ENCODE measurements at places on chromosomes 12 and 14.

GRCh38 chr12:72888693-72889092, 616.5 kb downstream of the TRHDE start:
- no peaks in the 10 kb centered on the region for H3K27me3 ChIP-seq
- no peak for DNase-seq
- H3K27ac ChIP-seq = no peak overlapping the region
- H3K36me3 ChIP-seq = no peaks in the 10 kb centered on the region
- H3K4me1 ChIP-seq = no peaks in the 10 kb centered on the region

GRCh38 chr14:21092273-21093011, 6.0 kb downstream of the ZNF219 start:
- H3K4me3 ChIP-seq = no peak overlapping the region
- no peak overlapping the region for H3K27ac ChIP-seq
- H3K4me1 ChIP-seq = peaks cover 23% of the 10 kb centered on the region
- DNase-seq = peak; percentile 87
- peaks cover 2% of the 10 kb centered on the region for H3K36me3 ChIP-seq

GRCh38 chr12:76106631-76107030, 22.1 kb upstream of the NAP1L1 start:
- no peaks in the 10 kb centered on the region for H3K4me1 ChIP-seq
- no peak overlapping the region for H3K27ac ChIP-seq
- H3K4me3 ChIP-seq = no peak overlapping the region
- H3K36me3 ChIP-seq = no peaks in the 10 kb centered on the region
- H3K27me3 ChIP-seq = peaks cover 3% of the 10 kb centered on the region
- DNase-seq = no peak

DNA sequence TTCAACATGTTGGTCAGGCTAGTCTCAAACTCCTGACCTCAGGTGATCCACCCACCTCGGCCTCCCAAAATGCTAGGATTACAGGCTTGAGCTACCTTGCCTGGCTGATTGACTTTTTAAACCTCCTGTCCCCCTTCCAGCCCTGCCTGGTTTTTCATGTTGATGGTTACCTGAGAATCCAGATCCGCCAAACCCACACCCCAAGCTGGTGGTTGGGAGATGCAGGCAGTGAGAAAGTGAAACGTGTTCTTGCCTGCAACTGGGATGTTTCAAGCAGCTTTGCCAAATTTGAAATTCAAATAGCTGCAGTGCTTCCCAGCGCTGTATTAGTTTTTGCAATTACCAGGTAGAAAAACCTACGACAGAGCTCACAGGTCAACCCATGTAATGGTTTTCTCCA, 238.3 kb upstream of the PWP1 start:
- H3K36me3 ChIP-seq = peaks cover 2% of the 10 kb centered on the region
- no peaks in the 10 kb centered on the region for H3K27me3 ChIP-seq
- no peak overlapping the region for H3K4me3 ChIP-seq

DNA sequence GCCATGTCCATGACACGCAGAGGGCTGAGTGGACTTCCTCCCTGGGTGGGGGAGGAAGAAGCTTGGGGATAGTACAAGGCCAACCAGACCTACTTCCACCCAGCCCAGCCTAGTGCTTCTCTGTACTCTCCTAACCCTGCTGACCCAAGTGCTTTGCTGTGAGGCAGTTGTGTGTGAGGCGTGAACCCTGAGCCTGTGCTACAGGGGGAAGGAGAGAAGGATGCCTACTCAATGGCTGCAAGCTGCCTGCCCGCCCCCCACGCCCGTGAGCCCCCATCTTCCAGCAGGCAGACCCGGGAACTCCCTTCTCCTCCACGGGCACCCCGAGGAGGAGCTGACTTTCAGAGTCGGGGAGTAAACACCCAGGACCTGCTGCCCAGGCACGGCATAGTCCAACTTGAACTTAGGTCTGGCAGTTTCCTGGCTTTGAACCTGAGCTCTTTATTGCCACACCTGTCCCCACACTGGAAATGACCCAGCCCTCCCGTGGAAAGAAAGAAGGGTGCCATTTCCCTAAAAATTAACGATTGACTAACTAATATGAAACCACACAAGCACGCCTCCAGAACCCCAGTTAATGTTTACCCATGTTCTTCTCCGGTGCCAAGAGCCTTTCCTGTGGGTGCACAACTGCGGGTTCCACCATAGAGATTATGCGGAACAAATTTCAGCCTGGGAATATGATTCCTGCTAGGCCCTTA, 10.8 kb downstream of the ALDH2 start:
- H3K4me3 ChIP-seq = no peak overlapping the region
- H3K4me1 ChIP-seq = peaks cover 6% of the 10 kb centered on the region
- H3K36me3 ChIP-seq = no peaks in the 10 kb centered on the region
- DNase-seq = no peak

- H3K27me3 ChIP-seq = peaks cover 17% of the 10 kb centered on the region
- H3K27ac ChIP-seq = no peak overlapping the region
- H3K4me1 ChIP-seq = peaks cover 10% of the 10 kb centered on the region
- no peak for DNase-seq
Observed at GRCh38 chr12:51430196-51430895, 5.7 kb downstream of the SLC4A8 start.

DNA sequence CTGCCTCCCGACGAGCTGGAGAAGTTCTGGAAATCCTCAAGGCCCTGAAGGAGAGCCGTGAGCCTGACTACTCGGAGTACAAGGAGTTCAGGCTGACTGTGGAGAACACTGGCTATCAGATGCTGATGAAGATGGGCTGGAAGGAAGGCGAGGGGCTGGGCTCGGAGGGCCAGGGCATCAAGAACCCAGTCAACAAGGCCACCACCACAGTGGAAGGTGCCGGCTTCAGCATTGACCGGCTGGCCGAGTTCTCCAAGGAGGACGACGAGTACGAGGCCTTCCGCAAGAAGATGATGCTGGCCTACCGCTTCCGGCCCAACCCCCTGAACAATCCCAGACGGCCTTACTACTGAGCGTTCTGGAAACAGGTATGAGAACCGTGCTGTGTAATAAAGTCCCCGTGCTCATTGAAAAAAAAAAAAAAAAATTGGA, 366.1 kb upstream of the ATXN7L3B start:
- no peaks in the 10 kb centered on the region for H3K36me3 ChIP-seq
- no peak overlapping the region for H3K27ac ChIP-seq
- H3K27me3 ChIP-seq = no peaks in the 10 kb centered on the region
- H3K4me1 ChIP-seq = no peaks in the 10 kb centered on the region

GRCh38 chr12:98403385-98403784, 112.0 kb upstream of the TMPO start:
- no peaks in the 10 kb centered on the region for H3K36me3 ChIP-seq
- DNase-seq = no peak
- no peak overlapping the region for H3K4me3 ChIP-seq
- H3K27ac ChIP-seq = no peak overlapping the region

DNA sequence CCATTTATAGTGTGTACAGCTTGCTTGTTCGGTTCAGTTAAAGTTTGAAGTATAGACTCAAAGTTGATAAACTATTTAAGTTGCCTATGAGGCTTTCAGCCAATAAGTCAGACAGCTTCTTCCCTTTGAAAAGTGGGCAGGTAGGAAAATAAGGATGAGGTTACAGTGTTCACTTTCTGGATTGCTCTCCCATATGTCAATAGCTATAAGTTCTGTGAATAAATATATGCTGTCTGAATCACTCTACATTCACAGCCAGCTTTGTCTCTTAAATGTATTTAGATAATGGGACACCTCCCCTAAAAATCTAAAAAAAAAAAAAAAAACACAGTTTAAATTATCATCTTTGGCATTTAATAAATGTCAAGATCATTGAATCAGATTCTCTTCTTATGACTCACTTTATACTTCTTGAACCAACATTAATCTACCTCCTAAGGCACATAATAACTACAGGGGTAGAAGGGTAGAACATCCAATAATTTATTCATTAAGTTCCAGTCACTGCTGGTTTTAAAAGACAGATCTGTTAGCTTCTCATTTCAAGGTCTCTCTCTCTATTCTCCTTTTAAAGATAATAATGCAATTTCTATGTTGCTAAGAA, 126.4 kb upstream of the PCED1B start:
- no peak overlapping the region for H3K27ac ChIP-seq
- H3K36me3 ChIP-seq = no peaks in the 10 kb centered on the region
- no peak for DNase-seq
- H3K4me3 ChIP-seq = no peak overlapping the region
- H3K4me1 ChIP-seq = no peaks in the 10 kb centered on the region

DNA sequence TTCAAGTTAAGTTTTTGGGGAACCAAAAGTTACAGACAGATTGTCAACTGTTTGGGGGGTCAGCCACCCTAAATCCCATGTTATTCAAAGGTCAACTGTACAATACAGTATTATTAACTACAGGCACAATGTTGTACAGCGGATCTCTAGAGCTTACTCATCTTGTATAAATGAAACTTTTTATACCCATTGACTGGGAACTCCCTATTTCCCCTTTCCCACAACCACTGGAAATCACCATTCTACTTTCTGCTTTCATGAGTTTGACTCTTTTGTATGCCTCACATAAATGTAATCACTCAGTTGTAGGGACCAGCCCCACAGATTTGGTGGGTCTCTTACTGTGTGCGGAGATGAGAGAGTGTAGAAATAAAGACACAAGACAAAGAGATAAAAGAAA, 57.8 kb downstream of the SLCO1B3 start:
- no peak for DNase-seq
- no peak overlapping the region for H3K27ac ChIP-seq
- no peaks in the 10 kb centered on the region for H3K27me3 ChIP-seq
- H3K4me3 ChIP-seq = no peak overlapping the region
- H3K36me3 ChIP-seq = no peaks in the 10 kb centered on the region
- no peaks in the 10 kb centered on the region for H3K4me1 ChIP-seq

GRCh38 chr14:103628221-103628683, 759 bp upstream of the KLC1 start:
- peak overlapping the region; percentile 82 for H3K4me3 ChIP-seq
- peaks cover 14% of the 10 kb centered on the region for H3K4me1 ChIP-seq
- DNase-seq = no peak
- no peaks in the 10 kb centered on the region for H3K27me3 ChIP-seq
- H3K27ac ChIP-seq = peak overlapping the region; percentile 86
- H3K36me3 ChIP-seq = peaks cover 6% of the 10 kb centered on the region

- H3K4me3 ChIP-seq = no peak overlapping the region
- no peaks in the 10 kb centered on the region for H3K4me1 ChIP-seq
- no peak overlapping the region for H3K27ac ChIP-seq
- no peaks in the 10 kb centered on the region for H3K27me3 ChIP-seq
Observed at GRCh38 chr14:101797856-101798255, 36.3 kb downstream of the PPP2R5C start.

DNA sequence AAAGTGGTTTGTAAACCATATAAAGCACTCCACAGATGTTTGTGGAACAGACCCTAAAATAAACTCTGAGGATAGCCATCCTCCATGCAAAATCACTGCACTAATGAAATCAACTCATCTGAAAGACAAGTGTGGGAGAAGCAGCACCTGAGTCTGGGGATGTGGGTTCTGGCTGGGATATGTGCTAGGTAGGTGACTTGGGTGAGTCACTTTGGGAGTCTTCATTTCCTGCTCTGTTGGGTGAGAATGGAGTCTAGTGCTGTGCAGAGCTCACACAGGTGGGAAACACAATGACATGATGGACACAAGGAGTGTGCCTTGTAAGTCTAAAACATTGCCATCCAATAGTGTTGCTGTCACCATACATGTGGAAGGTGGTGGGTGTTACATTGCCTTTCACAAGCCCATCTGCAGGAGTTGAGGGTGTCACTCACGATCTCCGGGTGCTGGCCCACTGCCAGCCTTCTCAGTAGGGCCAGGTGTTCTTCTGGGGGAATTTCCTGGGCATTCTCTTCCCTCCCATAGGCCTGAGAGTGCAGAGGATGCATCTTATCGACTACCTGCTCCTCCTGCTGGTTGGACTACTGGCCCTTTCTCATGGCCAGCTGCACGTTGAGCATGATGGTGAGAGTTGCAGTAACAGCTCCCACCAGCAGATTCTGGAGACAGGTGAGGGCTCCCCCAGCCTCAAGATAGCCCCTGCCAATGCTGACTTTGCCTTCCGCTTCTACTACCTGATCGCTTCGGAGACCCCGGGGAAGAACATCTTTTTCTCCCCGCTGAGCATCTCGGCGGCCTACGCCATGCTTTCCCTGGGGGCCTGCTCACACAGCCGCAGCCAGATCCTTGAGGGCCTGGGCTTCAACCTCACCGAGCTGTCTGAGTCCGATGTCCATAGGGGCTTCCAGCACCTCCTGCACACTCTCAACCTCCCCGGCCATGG, 2.0 kb downstream of the SERPINA4 start:
- H3K27ac ChIP-seq = no peak overlapping the region

DNA sequence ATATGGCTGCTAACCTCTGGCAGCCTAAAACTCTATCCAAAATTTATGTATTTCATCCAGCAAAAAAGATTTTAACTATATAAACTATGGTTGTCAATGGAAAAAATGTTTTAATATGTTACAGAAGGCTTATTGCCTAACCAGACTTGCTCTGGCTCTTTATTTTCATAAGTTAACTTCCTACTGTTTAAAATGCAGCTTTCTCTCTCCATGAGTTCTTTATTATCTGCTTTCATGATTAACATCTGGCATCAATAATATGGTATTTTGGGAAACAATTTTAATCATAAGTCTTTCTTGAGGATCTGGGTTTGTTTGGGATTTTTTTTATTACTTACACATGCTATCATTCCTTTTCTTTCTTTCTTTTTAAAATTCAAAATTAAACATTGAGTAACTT, 20.5 kb downstream of the KERA start:
- H3K4me3 ChIP-seq = no peak overlapping the region
- DNase-seq = no peak
- H3K4me1 ChIP-seq = no peaks in the 10 kb centered on the region

DNA sequence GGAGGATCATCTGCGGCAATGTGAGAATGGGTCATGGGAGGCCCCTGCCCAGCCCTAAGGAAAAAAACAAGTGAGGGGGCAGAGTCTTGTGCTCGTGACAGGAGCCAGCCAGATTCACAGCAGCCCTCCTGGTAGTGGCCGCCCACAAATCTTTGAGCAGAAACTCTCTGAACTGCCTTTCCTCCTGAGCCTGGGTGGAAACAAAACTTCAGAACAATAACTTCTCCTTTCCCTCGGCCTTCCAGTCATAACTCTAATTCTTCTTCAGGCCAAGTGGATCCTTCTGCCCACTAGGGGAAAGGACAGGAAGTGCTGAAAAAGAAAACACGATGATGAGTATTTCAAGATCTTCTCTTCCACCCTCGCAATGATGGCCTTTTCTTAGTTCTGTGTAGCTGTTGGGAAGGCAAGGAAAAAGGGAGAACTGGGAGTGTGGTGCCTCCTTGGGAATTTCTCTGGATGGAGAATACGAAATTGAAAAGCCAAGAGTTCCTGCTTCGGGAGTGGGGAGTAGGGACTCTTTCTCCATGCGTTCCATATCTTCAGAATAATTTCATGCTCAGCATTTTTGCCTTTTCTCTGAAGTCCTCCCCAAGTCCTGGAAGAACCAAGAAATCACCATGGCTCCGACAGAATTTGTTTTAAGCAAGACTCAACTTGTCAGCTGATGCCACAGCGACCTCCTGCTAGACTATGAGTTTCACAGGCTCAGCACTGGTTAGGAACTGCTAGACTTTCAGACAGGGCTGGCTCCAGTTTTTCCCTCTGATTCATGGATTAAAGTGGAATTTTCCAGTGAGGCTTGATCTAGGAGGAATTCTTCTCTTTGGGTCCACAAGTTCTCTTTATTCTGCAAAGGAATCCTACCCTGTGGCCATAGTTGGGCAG, 188.9 kb downstream of the CAND1 start:
- no peak overlapping the region for H3K4me3 ChIP-seq
- DNase-seq = no peak
- H3K4me1 ChIP-seq = peaks cover 3% of the 10 kb centered on the region

Measured in activated T-helper 1 cell treated with anti-CD3 and anti-CD28 coated beads, Interleukin-12 subunit alpha, Interleukin-12 subunit beta, Interleukin-2, Interleukin-4 antibody, amounts not matched to agents 30 ng/mL and 10 ng/mL and 1 ng/mL, durations not matched to agents 14 hours and 24 hours and 36 hours (primary cell).